ENCODE measurements at places on chromosomes 16 and 17.

- no peak for DNase-seq
Measured at GRCh38 chr16:19974607-19975006, 90.0 kb upstream of the GPRC5B start.

DNA sequence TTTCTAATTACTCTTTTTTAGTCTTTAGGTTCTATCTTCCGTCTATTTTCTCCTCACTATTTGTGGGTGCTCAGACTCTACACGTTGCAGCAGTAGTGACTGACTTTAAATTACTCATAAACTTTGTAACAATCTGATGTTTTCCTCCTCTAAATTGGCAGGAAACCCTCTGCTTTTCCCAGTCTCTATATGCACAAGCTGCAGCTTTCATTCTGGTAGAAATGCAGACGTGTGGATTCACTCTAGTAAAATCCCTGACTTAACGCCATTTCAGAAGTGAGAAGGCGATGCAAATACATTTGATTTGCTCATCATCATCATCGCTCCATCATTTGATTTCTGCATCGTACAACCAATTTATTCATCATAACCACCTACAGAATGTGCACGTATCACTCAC lies 561.0 kb upstream of the ZFHX3 start:
- no peak for DNase-seq

DNA sequence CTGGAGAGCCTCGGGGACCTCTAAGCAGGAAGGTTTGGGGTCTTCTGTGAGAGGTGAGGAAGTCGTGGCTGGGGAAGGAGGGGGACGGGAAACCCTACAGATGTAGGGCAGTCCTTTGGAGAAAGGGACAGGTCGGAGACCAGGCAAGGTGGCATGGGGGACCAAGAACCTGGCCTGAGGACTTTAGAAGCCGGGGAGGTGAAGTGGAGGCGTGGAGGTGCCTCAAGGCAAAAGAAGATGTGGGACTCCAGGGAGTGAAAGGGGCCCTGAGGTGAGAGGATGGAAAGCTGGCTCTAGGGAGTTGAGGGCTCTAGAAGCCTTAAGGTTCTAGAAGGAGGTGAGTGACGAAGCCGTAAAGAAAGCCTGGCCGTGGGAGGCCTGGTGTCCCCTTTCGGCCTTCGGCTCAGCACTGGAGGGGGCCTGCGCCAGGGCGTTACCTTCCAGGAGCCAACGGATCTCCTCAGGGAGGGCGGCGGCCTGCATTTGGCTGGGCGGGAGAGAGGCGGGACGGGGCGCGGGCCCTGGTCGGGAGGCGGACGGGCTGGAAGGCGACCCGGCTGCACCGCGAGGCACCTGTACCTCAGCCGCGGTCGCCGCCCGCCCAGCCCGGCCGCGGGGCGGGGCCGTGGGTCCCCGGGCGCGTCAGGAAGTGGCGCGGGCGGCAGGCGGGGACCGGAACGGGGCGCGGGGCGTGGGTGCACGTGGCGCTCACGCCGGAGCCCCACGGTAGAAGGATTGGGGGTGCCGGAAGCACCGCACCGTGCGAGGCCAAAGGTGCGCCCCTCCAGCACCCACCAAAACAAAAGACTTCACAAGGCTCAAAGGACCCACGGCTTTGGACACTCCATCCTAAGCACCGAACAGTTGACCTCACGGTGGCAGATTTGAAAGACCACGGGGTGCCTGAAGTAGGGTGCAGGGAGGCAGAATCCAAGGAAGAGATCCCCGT lies at the start of gene SKAP1:
Gene SKAP1 (minus strand): TSS at position 577 of the 949 bp plus-strand sequence.
- DNase-seq = peak; percentile 57

GRCh38 chr17:82338858-82339633 lies 5.5 kb upstream of the SECTM1 start:
- no peak for DNase-seq

GRCh38 chr17:77441130-77441920 lies 300.6 kb downstream of the SEC14L1 start:
- DNase-seq = no peak

- no peak for DNase-seq
Measured at GRCh38 chr17:3903051-3903825, 10.4 kb upstream of the CAMKK1 start.

- DNase-seq = no peak
Measured at GRCh38 chr16:72877374-72878028, 170.4 kb downstream of the ZFHX3 start.

DNA sequence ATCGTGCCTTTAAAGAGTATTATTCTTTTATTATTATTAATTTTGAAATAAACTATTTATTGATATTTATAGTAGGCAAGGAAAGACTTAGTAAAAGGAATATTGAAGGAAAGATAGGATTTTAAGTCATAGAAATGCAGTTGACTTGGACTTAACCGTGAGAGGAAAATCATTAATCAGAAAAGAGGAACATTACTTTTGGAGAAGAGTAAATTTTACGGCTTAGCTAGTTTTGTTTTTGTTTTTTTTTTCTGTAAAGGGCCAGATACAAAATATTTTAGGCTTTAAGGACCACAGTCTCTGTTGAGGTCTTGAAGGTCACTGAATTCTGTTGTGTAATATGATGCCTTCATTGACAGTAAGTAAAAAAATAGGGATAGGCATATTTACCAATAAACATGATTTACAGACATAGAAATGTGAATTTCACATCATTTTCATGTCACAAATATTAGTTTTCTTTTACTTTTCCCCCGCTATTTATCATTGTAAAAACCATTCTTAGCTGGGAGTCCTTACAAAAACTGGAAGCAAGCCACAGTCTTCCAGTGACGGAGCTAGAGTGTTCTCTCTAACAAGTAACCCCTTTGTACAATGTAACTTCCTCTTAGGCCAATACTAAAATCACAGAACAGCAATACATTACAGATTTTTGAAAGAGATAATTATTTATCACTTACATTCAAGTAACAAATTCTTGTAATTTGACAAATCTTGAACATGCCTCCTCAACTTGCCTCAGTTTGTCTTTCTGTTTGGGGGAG lies 2.3 kb upstream of the KCNJ16 start:
- DNase-seq = no peak

GRCh38 chr16:75340741-75341491 lies 89.5 kb upstream of the BCAR1 start:
- DNase-seq = no peak

GRCh38 chr16:74291577-74292208 lies 4.9 kb upstream of the PSMD7 start:
- no peak for DNase-seq

Measured in D341Med (cell line).